ENCODE measurements at places on chromosomes 12 and 14.

DNA sequence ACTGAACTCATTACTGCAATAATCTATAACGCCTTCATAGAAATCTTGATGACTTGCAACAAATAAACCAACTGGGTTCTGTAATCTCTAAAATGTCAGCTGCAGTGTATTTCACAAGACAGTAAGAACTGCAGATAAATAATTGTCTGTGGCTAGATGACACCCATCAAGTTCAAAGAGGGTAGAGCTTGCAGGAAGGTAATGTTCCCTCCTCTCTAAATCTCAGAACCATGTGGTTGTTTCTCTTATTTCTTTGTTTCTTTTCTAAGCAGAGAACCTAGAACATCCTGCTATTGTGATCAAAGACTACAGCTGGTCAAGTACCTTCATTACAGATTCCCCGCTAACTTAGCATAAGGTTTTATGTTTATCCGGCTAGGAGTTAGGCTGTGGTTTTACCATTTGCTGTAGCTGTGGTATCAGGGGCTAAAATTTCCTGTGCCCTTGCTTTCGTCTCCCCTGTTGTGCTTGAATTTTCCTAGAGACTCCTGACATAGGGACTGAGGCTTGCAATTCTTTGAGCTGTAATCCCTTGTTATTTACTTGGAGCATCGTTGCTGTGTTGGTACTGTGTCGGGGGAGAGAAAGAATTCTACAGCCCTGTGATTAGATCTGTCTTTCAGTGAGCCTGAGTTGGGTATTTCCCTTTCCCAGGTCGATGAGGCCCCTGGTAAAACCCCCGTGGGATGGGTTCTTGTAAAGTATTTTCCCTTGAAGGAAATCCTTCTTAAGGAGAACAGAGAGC lies 253.1 kb upstream of the BTG1 start:
- DNase-seq, result no peak

GRCh38 chr14:72049462-72049861 lies 117.2 kb downstream of the RGS6 start:
- DNase-seq, result peak; percentile 15

DNA sequence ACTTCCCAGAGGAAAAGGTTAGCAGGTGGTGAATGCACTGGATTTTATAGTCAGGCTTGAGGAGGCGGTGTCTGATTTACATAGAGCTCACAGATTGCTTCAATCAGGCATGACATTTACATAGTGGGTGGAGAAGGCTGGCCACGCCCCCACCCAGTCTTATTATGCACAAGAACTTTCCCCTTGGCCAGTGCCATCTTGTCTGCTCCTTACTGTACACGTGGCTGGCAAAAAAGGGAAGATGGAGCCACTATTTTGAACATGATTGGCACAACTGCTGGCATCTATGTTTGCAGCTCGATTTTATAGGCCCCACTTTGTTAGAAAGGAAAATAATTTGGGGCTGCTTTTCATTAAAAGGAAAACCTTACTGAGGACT lies 10.9 kb upstream of the LGMN start:
- peak; percentile 25 for DNase-seq

DNA sequence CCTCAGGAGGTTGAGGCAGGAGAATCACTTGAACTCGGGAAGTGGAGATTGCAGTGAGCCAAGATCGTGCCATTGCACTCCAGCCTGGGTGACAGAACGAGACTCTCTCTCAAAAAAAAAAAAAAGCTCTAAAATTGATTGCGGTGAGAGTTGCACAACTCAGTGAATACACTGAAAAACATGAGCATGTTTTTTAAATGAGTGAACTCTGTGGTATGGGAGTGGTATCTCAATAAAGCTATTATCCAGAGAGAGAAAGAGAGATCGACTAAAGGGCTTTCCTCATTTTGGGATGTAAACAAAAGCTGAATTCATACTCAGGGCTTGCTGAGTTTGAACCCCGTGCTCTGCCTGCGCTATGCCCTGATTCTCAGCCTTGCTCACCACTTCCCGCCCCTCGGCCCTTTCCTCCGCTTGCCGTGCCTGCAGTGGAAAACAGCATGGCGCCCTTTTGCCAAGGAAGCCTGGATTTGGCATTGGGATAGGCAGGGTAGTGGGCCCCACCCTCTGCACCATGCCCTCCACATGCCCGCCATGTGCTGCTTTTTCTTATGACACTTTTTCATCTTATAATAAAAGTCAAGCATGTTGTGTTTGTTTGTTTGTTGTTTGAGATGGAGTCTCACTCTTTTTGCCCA lies 102.5 kb downstream of the LGMN start:
- DNase-seq, result no peak

DNA sequence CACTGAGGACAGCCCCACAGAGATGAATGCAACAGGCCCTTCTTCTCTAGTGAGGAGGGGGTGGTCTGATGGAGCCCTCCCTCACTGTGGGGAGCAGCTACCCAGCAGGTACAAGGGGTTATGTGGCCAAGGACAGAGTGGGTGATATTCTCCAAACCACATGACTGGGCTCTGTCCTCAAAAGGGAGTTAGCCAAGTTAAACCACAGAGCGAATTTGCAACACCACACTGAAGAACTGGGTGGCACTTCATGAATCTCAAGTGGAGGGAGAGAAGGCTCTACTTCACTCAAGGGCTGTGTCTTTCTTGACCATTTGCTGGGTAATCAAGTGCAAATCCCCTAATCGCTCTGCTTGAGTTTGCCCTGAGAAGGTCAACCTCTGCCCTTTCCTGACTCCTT lies 12.5 kb downstream of the GPR68 start:
- no peak for DNase-seq

- peak; percentile 16 for DNase-seq
Measured at GRCh38 chr12:107610021-107610859, 75.4 kb upstream of the PWP1 start.
